ENCODE measurements at places on chromosomes 16 and 17.

GRCh38 chr16:15973421-15973820 is 24.0 kb downstream of the ABCC1 start:
- DNase-seq, result no peak

DNA sequence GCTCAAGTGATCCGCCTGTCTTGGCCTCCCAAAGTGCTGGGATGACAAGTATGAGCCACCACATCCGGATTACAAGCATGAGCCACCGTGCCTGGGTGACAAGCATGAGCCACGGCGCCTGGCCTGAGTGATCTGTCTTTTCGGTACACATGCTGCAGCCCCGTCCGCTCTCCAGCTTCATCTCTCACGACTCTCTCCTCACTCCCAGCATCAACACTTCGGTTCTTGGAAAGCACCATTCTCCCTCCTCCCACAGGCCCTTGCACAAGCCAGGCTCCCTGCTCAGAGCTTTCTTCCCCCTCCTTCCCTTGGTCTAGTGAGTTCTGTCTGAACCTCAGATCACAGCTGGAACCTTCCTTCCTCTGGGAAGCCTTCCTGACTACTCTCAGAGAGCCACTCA is 6.5 kb upstream of the NCBP3 start:
- no peak for DNase-seq

- no peak for DNase-seq
Measured at GRCh38 chr16:11354407-11354732, 9.1 kb downstream of the RMI2 start.

DNA sequence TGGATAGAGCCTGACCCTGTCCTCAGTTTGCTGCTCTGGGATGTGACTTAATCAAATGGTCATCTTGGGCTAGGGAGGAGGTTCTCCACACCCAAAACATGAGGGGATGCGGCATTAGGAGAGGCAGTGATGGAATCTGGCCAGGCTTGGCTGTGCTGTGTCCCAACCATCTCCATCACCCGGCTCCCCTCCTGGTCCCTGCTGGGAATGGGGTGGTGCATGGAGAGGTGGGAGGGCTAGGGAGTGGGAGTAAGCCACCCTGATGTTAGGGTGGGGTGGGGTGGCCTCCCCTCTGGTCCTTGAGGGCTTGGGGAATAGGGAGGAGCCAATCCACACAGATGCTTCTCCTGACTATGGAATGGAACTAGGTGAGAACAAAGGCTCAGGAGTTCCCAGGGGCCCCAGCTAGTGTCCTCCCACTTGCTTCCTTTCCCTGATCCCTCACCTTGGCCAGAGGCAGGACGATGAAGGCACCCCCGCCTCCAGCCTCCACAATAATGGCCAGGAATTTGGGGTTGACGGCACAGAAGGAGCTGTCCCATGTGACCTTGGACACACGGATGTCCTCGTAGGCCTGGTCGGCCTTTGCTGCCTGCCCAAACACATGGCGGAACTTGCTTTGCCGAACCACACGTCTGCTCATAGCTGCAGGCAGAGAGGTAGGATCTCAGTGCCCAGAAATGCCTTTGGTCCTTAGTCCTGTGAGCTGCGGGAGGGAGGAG is 1.8 kb downstream of the CORO6 start:
- no peak for DNase-seq
